Vagina (tissue), 2 donors: ENCODE measurements at places on chromosomes 13 and 19.

DNA sequence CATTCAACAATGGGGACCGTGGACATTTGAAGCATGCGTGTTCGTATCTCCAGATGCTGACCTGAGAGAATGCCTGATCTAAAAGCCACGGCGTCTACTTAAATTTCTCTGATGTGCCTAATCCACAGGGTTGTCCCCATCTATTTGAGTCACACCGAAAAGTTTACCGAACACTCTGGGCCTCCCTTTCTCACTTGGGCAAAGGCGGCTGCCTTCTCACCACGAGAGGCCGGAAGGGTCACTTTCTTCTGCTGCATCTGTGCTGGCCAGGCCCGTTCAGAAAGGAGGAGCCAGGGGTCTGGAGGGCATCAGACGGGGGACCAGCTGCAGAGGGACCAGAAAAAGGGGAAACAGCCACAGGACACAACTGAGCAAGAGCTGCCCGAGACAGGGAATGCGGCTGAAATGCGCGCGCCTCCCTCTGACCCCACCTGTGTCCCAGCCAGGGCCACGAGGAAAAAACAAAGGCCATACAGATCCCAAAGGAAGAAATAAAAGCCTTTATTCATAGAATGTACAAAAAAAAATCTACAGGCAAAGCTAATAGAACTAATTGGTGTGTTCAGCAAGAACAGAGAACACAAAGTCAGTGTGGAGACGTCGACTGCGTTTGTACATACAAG lies 71.3 kb upstream of the C13orf46 start:
- DNase-seq: no peak
- no peaks in the 10 kb centered on the region for H3K27me3 ChIP-seq
- no peaks in the 10 kb centered on the region for H3K36me3 ChIP-seq
- H3K27ac ChIP-seq: peak overlapping the region; percentile 72
- peaks cover 24% of the 10 kb centered on the region for H3K4me1 ChIP-seq
- no peak overlapping the region for H3K4me3 ChIP-seq

DNA sequence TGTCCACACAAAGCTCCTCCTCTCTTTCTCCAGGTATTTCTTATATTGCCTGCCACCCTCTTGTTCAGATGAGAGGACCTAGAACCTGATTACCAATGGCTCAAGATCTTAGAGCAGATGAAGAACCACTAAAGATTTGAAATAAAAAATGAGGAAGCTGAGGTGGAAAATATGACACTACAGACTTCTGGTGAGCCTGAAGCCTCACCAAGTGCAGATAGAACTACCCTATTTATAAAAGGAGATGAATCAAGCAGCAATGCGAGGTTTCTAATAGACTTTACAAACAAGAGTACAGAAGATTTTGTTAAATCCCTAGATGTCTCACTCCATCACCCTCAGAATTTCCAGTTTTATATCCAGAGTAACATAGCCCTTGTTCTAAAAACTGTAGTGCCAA lies 345.8 kb downstream of the TBC1D4 start:
- H3K27me3 ChIP-seq: no peaks in the 10 kb centered on the region
- no peaks in the 10 kb centered on the region for H3K4me1 ChIP-seq
- DNase-seq: no peak
- H3K4me3 ChIP-seq: no peak overlapping the region
- H3K36me3 ChIP-seq: no peaks in the 10 kb centered on the region

- no peaks in the 10 kb centered on the region for H3K27me3 ChIP-seq
- DNase-seq: no peak
- no peaks in the 10 kb centered on the region for H3K4me1 ChIP-seq
- H3K4me3 ChIP-seq: no peak overlapping the region
- H3K36me3 ChIP-seq: no peaks in the 10 kb centered on the region
- H3K27ac ChIP-seq: no peak overlapping the region
These were observed 991.6 kb upstream of the SLC10A2 start for GRCh38 chr13:104057861-104058260.

DNA sequence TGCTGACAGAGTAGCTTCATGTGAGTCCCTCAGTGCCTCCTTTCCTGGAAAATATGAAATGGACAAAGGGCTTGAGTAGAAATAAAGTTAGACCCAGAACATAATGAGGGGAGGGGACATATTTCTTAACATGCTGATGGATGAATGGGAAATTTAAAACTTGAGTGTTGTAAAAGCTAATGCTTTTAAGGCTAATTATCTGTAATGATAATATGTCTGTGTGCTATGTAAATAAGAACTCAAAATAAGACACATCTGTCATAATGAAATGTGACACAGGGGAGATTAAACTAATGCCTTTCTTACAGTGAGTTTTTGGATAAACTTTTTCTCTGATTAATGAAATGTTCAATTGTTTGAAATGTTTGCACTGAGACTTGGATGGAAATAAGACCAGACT lies 65.8 kb upstream of the RFXAP start:
- no peak overlapping the region for H3K4me3 ChIP-seq
- H3K36me3 ChIP-seq: no peaks in the 10 kb centered on the region
- H3K27ac ChIP-seq: no peak overlapping the region

GRCh38 chr13:87671031-87671752 lies at the start of gene SLITRK5:
TSS of gene SLITRK5 (plus strand) at chr13:87671371. CDS start at chr13:87675389, 4,018 bp downstream.
- no peaks in the 10 kb centered on the region for H3K27me3 ChIP-seq
- no peak for DNase-seq
- peaks cover 36% of the 10 kb centered on the region for H3K4me1 ChIP-seq
- H3K27ac ChIP-seq: no peak within 1 kb of the TSS

DNA sequence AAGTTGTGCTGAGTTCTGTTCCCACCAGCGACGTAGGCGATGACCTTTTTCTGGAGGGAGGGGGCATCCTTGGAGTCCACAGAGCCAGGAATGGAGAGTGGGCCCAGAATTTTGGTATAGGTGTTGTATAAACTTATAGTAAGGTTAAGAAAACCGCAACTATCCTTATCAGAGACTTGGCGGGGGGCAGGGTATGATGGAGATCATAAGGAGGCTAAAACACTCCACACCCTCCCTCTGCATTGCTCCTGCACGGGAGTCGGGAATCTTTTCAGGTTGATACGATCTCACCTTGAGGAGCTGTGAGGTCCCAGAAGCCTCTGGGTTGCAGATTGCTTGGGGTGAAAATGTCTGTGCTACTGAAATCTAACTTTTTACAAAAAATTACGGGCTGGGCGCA lies 6.3 kb upstream of the CEACAM19 start:
- no peak overlapping the region for H3K27ac ChIP-seq
- no peak overlapping the region for H3K4me3 ChIP-seq
- H3K4me1 ChIP-seq: peaks cover 16% of the 10 kb centered on the region
- H3K36me3 ChIP-seq: peaks cover 8% of the 10 kb centered on the region
- no peak for DNase-seq

DNA sequence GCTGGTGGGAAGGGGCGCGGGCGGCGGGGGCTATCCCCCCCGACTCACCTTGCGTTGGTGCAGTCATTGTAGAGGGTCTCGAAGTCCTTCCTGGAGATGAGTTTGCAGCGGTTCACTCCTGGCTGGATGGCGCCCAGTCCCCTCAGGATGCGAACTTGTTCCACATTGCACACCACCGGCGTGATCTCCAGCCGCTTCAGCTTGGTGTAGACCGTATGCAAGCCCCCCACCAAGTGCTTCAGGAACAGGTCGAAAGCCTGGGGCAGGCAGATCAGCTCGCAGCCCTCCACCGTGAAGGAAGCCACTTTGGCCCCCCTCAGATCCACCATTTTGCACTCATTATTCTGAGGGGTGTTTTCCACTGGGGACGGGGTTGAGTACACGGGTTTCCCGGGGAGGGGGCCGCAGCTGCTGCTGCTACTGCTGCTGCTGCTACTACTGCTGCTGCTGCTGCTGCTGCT lies 1.1 kb downstream of the DACH1 start:
- no peaks in the 10 kb centered on the region for H3K27me3 ChIP-seq
- peak overlapping the region; percentile 89 for H3K27ac ChIP-seq
- DNase-seq: no peak
- no peaks in the 10 kb centered on the region for H3K36me3 ChIP-seq
- peaks cover 5% of the 10 kb centered on the region for H3K4me1 ChIP-seq

- peaks cover 47% of the 10 kb centered on the region for H3K4me1 ChIP-seq
- no peaks in the 10 kb centered on the region for H3K27me3 ChIP-seq
- no peaks in the 10 kb centered on the region for H3K36me3 ChIP-seq
- DNase-seq: no peak
These were observed 8.5 kb downstream of the SPACA6 start for GRCh38 chr19:51701468-51702100.

DNA sequence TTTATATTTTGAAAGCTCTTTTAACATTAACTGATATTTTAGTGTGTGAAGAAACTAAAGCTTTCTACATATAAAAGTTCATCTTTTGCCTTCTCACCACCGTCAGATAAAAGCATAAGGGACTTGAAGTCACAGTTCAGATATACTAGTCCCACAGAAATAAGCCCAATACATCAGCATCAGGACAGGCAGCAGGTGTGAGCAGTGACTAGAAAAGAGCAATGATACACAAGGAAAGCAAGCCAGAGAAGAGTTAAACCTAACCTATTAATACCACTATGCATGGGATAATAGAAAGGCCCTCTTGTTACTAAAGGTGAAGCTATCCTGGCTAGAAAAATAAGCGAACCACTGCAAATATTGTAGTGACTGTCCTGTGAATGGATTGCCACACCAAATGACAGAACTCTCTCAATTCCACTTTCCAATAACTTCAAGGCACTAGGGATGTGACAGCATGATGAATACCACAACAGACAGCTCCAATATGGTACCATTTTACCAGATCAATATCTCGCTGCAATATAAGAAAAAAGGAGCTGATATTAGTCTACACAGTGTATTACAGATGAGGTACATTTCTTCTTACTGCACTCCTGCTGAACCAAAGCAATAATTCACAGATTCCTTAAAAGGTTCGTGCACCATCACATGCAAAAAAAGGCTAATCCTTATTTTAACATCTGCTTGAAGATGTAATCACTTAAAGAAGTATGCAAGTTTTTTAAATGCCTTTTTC lies 114.1 kb downstream of the DACH1 start:
- no peaks in the 10 kb centered on the region for H3K36me3 ChIP-seq
- no peaks in the 10 kb centered on the region for H3K4me1 ChIP-seq
- H3K4me3 ChIP-seq: no peak overlapping the region
- no peaks in the 10 kb centered on the region for H3K27me3 ChIP-seq
- no peak for DNase-seq
- no peak overlapping the region for H3K27ac ChIP-seq

DNA sequence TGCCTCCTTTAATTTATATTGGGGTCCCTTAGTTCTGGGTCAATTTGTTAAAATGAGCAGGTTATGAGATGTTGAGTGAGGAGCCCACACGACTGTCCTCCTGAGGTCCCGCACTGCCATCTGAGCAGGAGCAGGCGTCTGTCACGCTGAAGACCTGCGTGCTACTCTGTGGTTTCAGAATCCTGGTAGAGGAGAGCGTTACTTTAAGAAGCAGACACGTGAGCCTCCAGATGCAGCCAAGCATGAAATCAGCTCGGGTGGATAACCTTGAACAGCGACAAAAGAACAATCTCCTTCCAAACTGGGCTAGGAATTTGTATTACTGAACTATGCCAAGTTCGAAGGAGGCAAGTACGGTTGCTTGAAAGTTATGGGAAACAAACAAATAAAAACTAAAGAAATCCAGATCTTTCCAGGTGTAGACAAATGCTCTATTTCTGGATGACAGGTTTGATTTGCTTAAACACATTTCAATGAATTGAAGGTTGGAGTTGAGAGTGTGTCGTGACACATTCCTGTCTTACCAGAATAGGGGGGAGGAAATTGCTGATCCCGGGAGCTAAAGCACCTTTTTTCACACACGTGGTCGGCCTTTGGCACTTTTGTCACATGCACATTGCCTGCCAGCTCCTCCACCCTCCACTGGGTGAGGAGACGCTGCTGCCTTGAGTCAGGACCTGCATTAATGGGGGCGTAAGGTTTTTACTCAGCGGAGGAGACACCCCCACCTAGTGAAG lies 945.5 kb upstream of the SLC10A2 start:
- no peaks in the 10 kb centered on the region for H3K27me3 ChIP-seq
- no peak for DNase-seq
- no peak overlapping the region for H3K4me3 ChIP-seq
- no peaks in the 10 kb centered on the region for H3K4me1 ChIP-seq

DNA sequence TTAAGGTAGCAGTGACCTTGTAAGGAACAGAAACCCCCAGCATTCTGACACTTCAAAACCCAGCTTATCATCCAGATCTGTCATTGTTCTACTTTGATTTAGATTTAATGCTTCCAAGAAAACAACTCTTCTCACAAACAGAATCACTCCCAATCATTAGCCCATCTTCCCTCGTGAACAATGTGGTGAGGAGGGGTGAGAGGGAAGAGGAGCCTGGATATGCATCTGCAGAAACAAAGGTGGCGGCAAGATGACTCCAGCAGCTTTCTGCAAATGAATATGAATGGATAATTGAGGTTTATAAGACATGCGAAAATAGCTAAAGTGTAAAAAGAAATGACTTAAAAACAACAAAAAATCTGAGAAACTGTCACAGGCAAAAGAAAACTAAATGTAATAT lies 859.9 kb upstream of the SLC10A2 start:
- no peaks in the 10 kb centered on the region for H3K36me3 ChIP-seq
- DNase-seq: no peak
- no peaks in the 10 kb centered on the region for H3K4me1 ChIP-seq
- no peaks in the 10 kb centered on the region for H3K27me3 ChIP-seq
- no peak overlapping the region for H3K4me3 ChIP-seq

DNA sequence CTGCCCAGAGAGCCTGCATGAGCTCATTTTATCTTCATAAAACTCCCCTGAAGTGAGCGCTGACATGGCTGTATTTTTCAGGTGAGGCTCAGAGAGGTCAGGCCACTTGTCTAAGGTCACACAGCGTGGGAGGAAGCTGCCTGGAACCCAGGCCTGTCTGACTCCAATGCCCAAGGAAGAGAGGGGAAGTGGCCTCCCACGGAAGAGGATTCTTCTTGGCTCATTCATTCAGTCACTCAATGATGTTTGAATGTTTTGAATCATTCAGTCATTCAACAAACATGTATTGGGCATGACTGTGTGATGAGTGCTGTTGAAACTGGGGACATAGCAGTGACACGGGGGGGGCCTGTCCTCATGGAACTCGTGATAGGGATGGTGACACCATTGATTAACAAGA lies 12.0 kb downstream of the ACTL9 start:
- H3K4me1 ChIP-seq: no peaks in the 10 kb centered on the region
- H3K4me3 ChIP-seq: no peak overlapping the region
- DNase-seq: no peak

DNA sequence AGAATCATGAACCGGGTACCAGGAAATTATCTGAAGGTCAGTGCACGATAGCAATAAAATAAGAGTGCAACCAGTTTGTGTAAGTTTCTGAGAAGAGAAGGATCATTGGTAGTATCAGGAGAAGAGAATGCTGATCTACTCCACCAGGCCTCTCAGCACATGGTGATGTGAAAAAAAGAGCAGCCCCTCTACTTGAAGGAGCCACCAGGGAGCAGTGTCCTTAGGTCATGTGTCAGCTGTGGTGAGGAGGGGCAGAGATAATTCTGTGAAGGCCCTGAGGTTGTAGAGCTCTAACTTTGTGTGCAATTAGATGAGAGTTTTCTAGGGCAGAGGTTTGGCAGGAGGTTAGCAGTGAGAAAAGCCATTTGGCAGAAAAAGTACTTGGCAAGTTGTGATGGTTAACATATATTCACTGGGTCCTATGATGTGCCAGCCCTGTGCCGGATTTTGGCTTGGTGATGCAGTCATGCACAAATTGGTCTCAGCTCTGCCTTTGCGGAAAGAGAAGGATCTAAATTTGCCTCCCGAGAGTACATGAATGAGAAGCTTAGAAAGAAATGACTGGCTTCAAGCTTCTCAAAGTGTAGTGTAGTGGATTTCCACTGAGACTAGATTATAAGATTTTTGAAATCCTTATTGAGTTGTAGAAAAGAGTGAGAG lies 19.2 kb upstream of the ZC3H13 start:
- H3K36me3 ChIP-seq: no peaks in the 10 kb centered on the region
- no peak overlapping the region for H3K4me3 ChIP-seq
- no peaks in the 10 kb centered on the region for H3K4me1 ChIP-seq
